Kidney (tissue), 22 donors: ENCODE measurements at places on chromosomes 1 and 21.

DNA sequence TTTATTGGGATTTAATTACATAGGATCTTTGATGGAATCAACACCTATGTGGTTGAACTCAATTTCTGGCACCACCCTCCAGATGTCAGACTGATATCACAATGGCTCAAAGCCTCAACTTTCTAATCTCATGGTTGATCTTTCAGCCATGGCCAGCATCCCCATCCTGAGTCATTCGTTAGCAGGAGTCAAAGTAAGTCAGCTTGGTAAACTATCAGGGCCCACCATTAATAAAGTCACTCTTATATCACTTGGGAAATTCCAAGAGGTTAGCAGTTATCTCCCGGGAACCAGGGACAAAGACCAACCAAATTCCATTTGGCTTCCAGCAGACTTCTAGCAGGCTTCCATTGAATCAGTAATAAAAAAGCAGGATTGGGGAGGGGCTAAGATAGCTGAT is 50.7 kb upstream of the TNFSF4 start:
- H3K4me3 ChIP-seq: no peak overlapping the region
- no peaks in the 10 kb centered on the region for H3K27me3 ChIP-seq
- H3K27ac ChIP-seq: no peak overlapping the region
- DNase-seq: no peak
- H3K4me1 ChIP-seq: no peaks in the 10 kb centered on the region

DNA sequence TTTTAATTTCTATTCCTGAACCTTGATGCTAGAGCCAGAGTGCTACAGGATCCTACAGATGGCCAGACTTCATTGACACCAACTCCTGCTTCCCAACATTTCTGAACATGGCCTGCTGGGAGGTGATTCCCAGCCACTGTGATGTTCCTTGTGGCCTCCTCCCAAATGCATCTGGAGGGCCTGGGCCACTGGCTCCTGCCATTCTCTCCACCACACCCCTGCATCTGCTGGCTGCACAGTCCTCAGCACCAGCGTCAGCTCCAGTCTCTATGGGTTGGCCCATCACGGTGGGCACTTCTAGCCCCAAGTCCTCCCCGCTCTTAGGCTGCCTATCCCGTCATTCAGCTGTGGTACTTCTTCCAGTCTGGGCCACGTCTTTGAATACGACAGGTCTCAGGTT is 91.2 kb upstream of the CD34 start:
- no peaks in the 10 kb centered on the region for H3K27me3 ChIP-seq
- H3K27ac ChIP-seq: no peak overlapping the region
- no peaks in the 10 kb centered on the region for H3K4me1 ChIP-seq
- H3K36me3 ChIP-seq: no peaks in the 10 kb centered on the region

DNA sequence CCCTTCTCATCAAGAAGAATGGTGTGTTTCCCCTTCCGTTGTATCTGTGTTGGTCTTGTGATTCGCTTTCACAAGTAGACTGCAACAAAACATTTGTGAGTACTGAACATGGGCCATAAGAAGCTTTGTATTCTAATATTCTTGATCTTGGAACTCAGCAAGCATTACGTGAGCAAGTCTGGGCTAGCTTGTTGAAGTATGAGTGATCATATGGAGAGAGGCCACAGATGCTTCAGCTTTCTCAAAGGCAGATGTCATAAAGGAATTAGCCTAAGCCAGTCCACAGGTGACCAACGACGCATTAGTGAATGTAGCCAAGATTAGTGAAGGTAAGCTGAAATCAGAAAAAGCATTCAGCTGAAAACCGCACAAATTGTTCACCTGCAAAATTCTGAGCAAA is 609.6 kb upstream of the NEGR1 start:
- H3K4me3 ChIP-seq: no peak overlapping the region
- H3K36me3 ChIP-seq: no peaks in the 10 kb centered on the region
- DNase-seq: no peak
- no peaks in the 10 kb centered on the region for H3K27me3 ChIP-seq

- no peak for DNase-seq
- H3K27ac ChIP-seq: no peak overlapping the region
- H3K4me1 ChIP-seq: peaks cover 12% of the 10 kb centered on the region
Measured at GRCh38 chr1:203177470-203178039, 1.9 kb upstream of the MYBPH start.

DNA sequence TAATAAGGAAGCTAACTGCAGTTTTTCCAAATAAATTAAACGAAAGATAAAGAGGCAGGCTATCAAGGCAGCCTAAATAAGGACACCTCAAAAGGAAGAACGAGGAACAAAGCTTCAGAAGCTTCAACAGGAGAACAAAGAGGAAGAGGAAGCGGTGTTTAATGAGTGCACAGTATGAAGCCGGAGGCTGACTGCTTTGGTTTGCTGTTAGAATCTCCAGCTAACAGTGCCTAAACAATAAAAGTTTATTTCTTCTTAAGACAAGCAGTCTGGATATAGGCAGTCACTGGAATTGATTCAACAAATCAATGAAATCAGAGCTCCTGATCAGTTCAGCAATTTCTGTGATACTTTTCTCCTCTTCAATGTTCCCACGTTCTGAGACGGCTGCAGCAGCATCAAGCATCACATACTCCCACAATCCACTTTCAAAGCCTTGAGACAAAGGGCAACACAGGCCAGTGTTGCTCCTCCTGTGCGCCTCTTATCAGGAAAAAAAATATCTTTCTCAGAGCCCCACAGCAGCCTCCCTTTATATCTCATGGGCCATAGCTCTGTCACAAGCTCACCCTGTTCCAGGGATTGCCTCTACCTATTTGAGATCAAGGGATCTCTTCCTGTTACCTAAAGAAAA is 365.6 kb upstream of the ST6GALNAC5 start:
- H3K4me1 ChIP-seq: no peaks in the 10 kb centered on the region
- H3K4me3 ChIP-seq: no peak overlapping the region
- no peak overlapping the region for H3K27ac ChIP-seq
- no peaks in the 10 kb centered on the region for H3K36me3 ChIP-seq
- H3K27me3 ChIP-seq: no peaks in the 10 kb centered on the region

- H3K4me1 ChIP-seq: no peaks in the 10 kb centered on the region
- DNase-seq: no peak
- no peak overlapping the region for H3K4me3 ChIP-seq
- H3K36me3 ChIP-seq: no peaks in the 10 kb centered on the region
- H3K27me3 ChIP-seq: no peaks in the 10 kb centered on the region
Measured at GRCh38 chr1:212944229-212944901, 6.0 kb upstream of the VASH2 start.

DNA sequence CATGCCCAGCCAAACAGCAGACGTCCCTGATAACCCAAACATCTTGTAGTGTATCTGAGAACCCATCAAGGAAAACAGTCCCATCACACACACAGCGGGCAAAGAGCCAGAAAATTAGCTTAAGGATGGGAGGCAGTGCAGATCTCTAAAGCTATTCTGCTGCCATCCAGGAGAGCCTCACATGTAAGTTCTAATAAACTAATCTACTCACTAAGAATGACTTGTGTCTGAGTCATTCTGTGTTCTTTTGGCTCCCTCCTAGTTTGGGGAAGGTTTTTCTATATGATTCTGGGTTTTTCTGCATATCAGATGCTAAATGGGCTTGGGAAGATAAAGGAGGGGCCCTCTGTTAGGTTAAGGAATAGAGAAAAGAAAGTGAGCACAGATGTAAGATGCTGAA is 162.8 kb downstream of the HUNK start:
- DNase-seq: no peak
- no peak overlapping the region for H3K4me3 ChIP-seq
- no peak overlapping the region for H3K27ac ChIP-seq
- no peaks in the 10 kb centered on the region for H3K27me3 ChIP-seq
- H3K36me3 ChIP-seq: no peaks in the 10 kb centered on the region

GRCh38 chr1:35049116-35049515 is 17.4 kb upstream of the ZMYM6 start:
- H3K36me3 ChIP-seq: no peaks in the 10 kb centered on the region
- H3K4me3 ChIP-seq: no peak overlapping the region
- no peak for DNase-seq

DNA sequence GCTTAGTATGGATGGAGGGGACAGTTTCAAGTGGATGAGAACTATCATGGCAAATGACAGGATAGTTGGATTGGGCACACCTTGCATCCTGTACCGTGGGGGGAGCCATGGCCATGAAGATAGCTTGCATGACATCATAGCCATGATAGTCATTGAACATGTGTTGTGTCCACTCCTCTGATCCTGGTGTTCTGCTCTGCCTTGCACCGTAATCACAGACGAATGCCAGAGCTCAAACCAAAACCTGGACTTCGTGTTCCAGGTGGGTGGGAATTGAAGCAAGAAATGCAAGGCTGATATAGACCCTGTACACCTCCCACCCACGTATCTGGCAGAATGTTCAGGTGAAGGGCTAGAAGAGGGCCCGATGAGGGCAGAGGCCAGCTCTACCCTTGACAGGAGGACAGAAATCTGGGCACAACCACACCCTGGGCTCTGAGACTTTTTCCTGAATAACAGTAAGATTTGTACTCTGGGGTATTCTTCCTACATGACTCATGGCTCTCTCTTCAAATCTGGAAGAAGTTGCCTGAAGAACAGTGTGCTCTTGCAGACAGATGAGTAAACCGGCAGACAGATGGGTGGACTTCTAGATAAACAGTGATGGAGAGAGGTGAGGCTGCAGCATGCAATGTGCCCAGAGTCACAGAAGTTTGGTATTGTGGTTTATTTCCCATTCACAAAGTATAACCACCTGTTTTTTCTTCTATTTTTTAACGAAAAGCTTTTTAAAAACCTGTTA is 45.0 kb downstream of the KCNJ6 start:
- H3K27ac ChIP-seq: no peak overlapping the region
- no peaks in the 10 kb centered on the region for H3K27me3 ChIP-seq
- H3K4me3 ChIP-seq: no peak overlapping the region
- DNase-seq: no peak
- no peaks in the 10 kb centered on the region for H3K4me1 ChIP-seq

DNA sequence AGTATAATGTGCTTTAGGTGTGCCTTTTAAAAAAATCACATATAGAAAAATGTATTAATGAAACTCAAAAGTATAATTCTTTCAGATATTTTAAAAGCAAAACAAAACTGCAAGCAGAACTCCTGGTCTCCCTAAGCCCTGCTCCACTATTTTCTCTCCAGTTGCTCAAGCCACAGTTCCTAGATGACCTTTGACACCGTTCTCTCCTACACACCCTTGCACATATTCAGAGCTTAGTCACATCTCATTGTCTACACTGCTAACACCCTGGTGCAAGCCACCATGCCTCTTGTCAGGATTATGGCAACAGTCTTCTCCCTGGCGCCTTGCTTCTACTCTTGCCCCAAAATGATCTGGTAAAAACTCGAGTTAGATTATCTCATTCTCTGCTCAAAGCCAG is 50.2 kb upstream of the ROR1 start:
- H3K4me1 ChIP-seq: no peaks in the 10 kb centered on the region
- no peak overlapping the region for H3K4me3 ChIP-seq
- no peaks in the 10 kb centered on the region for H3K27me3 ChIP-seq
- no peaks in the 10 kb centered on the region for H3K36me3 ChIP-seq
- no peak overlapping the region for H3K27ac ChIP-seq

DNA sequence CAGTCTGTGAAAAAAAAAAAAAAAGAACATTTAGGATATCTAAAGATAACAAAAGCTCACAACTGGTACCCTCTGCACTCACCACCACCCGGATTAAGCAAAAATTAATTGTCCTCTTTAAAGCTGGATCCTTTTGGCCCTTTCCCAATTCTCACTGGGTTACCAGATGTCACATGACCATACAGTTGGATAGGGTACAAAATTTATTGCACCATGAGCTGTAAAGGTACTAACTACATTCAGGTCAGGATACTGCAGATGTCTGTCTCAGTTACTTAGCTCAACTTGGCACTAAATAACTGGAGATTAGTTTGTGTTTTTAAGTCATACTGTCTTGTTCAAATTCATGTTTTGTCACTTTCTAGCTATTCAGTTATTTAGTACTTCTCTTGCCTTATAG is 96.3 kb downstream of the GPATCH2 start:
- no peaks in the 10 kb centered on the region for H3K36me3 ChIP-seq
- H3K4me3 ChIP-seq: no peak overlapping the region
- no peaks in the 10 kb centered on the region for H3K27me3 ChIP-seq
- no peak overlapping the region for H3K27ac ChIP-seq
- H3K4me1 ChIP-seq: no peaks in the 10 kb centered on the region
- DNase-seq: no peak

DNA sequence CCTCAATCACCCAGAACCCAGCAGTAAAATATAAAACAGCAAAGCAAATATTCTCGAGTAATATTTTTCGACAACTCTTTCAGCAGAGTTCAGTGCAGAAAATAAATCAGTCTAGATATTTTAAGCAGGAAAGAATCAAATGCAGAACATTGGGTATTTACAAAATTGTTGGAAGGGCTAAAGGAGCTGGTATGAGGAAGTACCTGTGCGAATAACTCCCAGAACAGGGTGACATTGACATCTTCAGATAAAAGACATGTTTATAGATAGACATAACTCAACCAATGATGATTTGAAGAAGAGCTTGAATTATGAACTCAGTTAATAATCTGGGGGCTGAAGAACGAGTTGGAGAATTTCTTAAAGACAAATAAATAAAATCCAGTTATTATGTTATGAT is 6.4 kb downstream of the AXDND1 start:
- no peak overlapping the region for H3K4me3 ChIP-seq
- H3K4me1 ChIP-seq: no peaks in the 10 kb centered on the region
- DNase-seq: no peak
- H3K27me3 ChIP-seq: no peaks in the 10 kb centered on the region
- no peak overlapping the region for H3K27ac ChIP-seq

- H3K4me1 ChIP-seq: no peaks in the 10 kb centered on the region
- no peaks in the 10 kb centered on the region for H3K27me3 ChIP-seq
- no peak for DNase-seq
- no peak overlapping the region for H3K4me3 ChIP-seq
Measured at GRCh38 chr1:178649582-178650350, 75.3 kb upstream of the RALGPS2 start.

DNA sequence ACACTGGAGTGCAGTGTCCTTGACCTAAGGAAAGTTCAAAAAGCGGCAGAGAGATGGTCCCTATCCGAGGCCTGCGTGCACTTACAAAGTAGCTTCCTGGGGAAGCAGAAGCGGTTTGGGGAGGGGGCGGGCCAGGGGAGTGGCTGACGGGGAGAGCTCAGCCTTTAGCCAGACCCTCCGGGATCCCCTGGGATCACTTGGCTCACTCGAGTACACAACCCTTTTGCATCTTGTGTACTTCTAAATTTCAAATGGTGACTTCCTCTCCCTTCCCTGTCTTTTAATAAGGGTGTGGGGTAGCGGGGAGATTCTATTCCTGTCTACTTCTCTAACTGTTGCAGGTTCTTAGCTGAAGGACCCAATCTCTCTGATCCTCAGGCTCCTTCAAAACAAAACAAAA is 18.1 kb upstream of the SNX27 start:
- no peak for DNase-seq
- no peaks in the 10 kb centered on the region for H3K27me3 ChIP-seq
